ENCODE measurements at places on chromosomes 12 and 14. TPM values are rescaled to one million over a fixed set of nuclear protein-coding genes. Genes with fewer than 3 reads are reported as not detected.
A peak's percentile ranks its signal among the peaks of the same experiment; 100 is the strongest.

DNA sequence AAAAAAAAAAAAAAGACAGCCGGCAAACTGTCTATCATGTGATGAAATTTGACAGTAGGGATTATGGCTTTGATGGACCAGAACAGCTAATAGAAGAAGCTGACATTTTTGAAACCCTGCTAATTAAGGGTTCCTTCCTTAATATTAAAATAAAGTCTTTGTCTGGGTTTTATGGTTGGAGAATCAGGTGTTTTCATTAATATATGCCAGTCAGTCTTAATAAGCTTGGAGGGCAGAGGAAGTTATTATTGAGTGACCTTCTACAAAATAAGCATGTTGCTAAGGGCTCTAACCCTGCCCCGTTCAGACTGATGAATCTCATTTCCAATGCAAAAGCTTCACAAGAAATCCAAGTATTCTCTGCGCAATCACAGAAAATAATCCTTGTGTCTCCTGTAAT lies 289.8 kb downstream of the EGLN3 start:
- no peak for DNase-seq

- no peak for DNase-seq
Measured at GRCh38 chr14:77761205-77761931, 412 bp upstream of the SNW1 start.

DNA sequence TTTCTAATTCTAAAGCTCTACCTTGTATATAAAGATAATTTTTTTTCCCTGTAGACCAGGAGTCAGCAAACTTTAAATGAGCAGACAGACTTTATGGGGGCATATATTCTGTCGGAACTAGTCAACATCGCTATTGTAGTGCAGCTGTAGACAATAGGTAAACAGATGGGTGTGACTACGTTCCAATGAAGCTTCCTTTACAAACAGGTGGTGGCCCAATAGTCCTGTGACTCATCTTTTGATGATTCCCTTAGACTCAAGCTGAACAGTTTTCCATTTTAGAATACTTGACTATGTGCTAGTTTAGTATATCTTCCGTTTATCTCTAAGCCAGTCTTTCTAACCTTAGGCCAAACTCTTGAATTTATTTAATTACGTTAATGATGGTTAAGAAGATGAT lies 16.3 kb downstream of the MUCL1 start:
- no peak for DNase-seq

GRCh38 chr12:112164011-112164660 lies 38.8 kb downstream of the TRAFD1 start:
- peak; percentile 49 for DNase-seq

DNA sequence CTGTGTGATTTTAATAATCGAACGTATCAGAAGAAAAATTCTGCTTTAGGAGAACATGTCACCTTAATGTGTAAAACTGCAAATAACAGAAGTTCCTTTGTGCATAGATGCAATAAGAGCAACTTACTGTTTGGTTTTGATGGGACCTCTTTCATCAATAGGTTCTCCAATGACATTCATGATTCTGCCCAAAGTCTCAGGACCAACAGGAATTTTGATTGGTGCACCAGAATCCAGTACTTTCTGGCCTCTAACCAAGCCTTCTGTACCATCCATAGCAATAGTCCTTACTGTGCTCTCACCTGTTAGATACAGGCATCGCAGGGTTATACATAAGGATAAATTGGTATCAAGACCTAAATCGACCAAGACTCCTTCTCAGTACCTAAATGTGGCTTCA lies 1.1 kb downstream of the ATP5F1B start:
- DNase-seq: no peak

- no peak for DNase-seq
Measured at GRCh38 chr12:29572464-29572863, 75.0 kb upstream of the OVCH1 start.

DNA sequence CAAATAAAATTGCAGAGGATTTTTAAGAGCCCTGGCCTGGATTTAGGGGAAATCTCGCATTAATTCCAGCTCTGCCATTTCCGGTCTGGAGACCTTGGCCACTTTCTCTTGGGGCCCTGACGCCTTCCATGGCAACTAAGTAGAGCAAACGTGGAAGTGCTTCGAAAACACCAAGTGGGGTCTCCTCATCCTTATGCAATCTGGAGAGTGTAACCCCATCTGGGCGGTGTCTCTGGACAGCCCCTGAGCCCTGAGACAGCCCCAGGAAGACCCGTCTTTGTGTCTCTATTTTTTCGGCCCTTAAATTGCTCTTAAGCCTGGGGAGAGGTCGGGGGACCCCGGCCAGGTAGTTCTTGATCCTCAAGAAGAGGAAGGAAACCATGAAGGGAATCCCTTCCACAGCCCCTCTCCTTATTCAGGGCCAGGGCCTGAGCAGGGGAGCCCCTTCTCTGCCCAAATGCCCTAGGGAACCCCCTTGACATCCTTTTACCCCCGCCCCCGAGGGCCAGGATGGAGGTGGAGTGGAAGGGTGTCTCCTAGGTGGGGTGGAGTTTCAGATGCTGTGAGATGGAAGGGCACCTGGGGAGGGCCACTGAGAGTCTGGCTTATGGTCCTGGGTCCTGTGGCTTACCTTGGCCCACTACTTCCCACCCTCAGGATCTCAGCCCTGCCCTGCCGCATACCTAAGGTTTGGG lies 17.6 kb upstream of the NR4A1 start:
- DNase-seq: no peak

DNA sequence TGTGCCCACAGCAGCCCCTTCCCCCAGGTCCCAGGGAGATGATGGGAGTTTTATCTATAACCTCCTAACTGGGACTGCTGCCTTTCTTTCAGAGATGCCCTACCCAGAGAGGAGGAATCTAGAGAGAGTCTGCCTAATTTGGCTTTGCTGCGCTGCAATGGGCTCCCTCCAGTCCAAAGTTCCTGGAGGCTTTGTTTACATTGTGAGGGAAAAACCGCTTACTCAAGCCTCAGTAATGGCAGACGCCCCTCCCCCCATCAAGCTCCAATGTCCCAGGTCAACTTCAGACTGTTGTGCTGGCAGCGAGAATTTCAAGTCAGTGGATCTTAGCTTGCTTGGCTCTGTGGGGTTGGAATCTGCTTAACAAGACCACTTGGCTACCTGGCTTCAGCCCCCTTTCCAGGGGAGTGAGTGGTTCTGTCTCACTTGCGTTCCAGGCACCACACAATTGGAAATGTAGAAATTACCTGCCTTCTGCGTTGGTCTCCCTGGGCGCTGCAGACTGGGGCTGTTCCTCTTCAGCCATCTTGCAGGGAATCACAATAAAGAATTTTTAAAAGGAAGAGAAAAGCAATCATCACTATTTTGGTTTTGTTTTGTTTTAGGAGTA lies 262.5 kb downstream of the FOXG1 start:
- no peak for DNase-seq

DNA sequence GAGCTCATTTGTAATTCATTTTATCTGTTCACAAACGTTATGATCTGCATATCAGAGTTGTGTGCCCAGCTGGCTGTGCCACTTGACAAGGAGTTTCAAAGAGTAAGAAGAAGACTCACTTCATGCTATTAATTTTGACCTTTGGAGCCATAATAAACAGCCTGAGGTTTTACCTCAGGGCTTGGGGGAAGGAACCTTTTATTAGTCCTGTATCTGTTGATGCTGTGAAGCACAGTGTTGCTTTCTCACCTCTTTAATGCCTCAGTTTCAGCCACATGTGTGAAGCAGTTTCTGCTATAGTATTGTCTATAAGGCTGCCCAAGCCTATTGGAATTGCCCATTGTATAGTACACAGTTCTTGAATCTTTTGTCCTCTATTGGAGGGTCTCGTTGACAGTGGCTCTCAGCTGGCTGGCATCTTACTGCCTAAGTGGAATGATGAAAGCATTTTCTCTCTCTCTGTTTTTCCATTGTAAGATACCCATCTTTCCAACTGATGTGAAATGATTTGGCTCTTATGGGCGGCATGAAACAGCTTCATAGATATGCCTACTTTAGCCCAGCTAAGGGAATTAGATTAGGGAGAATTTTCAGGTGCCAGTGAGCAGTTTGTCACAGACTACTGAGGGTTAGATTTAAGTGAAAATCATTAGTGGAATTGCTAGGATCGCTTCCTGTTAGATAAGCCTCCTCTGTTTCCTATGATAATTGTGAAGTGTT lies 34.7 kb downstream of the GPATCH2L start:
- DNase-seq: no peak

DNA sequence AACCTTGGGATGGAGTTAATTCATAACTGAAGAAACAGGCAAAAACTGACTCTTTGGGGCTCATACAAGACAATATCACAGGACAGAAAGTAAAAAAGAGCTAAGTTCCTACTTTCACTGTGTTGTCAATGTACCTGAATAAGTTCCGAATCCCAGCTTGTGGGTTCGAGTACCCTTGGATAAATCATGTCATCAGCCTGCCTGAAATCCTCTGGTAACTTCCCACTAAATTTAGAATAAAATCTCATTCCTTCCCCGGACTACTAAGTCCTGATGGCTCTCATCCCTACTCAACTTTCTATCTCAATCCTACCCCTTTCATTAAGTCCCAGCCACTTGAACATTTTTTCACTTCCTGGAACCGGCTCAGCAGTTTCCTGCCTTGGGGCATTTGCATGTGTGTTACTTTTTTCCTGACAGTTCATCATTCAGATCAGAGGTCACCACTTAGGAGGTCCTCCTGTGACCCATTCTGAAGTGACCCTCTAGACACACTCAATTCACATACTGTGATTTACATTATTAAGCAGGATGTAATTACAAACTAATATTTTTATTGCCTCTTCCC lies 12.7 kb downstream of the ERP29 start:
- no peak for DNase-seq

DNA sequence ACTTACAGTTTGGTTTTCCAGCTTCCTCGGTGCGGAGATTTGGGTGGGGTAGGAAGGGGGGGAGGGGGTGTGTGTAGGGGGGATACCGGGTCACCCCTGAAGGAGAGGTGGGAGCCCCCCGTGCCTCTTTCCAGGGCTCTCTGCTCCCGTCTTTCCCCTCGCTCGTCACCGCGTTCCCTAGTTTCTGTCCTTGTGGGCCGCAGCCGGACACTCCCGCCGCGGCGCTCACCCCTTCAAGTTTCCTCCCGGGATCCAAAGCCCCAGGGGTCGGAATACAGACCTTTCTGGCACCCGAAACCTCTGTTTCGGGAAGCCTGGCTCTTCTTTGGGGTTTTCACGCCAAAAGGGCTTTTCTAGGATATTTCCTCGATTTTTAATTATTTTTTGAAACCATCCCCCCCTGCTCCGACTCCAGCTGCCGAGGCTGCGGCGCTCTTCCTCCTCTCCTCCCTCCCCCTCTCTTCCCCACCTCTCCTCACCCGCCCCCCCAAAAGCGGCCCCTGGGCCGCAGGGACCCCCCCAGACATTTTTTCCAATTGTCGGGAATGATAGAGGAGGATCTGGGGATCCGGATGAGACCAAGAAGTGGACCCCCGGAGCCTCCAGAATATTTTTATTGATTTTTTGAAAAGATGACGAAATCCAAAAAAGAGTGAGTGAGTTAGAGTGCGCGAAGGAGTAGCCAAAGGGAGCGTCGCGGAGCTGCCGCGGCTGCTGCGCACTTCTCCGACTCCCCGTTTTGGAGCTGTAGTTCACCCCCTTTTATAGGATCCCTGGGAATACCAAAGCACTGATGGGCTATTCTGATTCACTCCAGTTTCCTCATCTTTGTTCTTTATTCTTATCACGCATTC lies 1.7 kb downstream of the CCND2 start:
- DNase-seq: no peak

DNA sequence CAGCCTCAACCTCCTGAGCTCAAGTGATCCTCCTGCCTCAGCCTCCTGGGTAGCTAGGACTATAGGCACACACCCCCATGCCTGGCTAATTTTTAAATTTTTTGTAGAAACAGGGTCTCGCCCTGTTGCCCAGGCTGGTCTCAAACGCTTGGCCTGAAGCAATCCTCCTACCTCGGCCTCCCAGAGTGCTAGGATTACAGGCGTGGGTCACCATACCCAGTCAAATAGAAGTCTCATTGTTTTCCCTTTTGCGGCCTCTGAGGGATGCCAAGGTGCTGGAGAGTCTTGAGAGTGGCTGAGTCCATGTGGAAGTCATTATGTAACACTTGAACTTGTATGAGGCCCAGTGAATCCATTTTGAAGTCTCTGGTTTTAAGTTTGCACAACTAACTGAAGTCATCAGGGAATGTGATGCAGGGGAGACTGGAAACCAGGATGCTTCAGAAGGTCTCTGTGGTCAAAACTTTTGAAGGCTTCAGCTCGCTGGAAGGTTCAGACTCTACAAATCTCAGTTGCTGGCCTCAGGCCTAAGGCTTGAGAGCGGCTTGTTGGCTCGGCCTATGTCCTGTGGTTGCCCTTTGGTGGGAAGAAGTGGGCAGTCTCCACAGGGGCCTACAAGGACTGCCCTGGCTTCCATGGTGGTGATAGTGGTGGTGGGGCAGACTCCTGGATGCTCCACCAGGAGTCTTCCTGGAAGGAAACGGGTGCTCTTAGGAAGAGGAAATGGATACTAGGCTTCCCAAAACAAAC lies 29.2 kb downstream of the GALNT16 start:
- DNase-seq: no peak

DNA sequence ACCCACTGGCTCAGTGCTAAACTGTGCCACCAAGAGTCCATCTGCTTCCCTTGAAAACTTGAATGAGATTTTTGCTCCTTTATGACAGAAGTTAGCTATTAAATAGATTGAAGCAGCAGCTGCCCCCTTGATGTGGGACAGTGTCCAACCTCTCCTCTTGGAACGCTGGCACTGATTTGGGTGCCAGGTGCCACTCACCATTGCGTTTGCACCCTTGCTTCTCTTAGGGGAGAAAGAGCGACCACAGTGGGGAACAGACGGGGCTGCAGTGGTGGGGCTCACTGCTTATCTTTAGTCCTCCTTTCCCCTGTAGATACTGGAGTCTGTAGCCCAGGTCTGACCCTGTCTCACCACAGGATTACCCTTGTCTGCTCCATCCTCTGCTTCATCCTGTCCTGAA lies 9.4 kb downstream of the EP400 start:
- no peak for DNase-seq

DNA sequence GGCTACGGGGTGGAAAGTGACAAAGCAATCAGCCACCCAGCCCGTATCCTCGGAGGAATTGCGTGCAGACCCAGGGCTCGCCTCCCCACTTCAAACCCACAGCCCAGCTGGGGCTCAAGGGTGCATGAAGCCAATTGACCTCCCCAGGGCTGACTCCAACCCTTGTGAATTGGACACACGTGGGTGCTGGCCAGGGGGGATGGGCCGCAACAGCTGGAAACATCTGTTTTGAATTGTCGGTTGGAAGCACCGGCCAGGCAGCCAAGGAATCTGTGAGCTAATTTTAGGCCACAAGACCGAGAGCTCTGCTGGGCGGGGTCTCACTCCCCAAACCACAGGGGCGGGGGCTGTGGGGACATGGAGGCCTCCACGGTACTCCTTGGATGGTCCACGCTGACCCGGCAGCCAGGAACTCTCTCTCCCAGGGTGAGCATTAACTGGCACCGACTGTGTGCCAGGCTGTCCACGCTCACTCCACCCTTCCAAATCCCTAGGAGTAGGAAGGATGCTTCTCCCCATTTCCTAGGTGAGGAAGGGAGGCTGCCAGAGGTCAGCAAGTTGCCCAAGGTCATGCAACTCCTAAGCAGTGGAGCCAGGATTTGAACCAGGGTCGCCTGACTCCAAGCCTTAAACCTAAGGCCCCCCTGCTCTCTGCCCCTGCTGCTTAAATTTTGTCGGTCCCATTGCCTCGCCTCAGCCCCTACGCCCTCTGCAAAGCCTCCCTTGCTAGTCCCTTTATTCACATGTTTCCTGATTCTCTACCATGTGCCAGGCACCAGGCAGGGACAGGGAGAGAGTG lies 11.9 kb upstream of the TMEM119 start:
- peak; percentile 87 for DNase-seq

GRCh38 chr12:45388545-45388944 lies 172.7 kb downstream of the ANO6 start:
- no peak for DNase-seq

The AQP2 gene
- not detected for total RNA-seq

The ELK3 gene
- 30.2 TPM for total RNA-seq

The AACS gene
- 19.6 TPM for total RNA-seq

The INHBC gene
- total RNA-seq: not detected

The DLGAP5 gene
- total RNA-seq: 0.31 TPM
